ENCODE measurements at places on chromosomes 4 and X.

DNA sequence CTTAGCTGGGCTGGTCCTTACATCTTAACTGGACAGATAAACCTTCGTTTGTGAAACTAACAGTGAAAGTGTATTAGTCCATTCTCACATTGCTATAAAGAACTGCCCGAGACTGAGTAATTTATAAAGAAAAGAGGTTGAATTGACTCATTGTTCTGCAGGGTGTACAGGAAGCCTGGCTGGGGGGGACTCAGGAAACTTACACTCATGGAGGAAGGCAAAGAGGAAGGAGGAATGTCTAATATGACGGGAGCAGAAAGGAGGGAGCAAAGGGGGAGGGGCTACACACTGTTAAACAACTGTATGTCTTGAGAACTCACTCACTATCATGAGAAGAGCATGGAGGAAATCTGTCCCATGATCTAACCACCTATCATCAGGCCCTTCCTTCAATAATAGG lies 1566.5 kb upstream of the PCDH7 start:
- DNase-seq, result no peak

GRCh38 chrX:39427906-39428305 lies 626.6 kb downstream of the MID1IP1 start:
- no peak for DNase-seq

DNA sequence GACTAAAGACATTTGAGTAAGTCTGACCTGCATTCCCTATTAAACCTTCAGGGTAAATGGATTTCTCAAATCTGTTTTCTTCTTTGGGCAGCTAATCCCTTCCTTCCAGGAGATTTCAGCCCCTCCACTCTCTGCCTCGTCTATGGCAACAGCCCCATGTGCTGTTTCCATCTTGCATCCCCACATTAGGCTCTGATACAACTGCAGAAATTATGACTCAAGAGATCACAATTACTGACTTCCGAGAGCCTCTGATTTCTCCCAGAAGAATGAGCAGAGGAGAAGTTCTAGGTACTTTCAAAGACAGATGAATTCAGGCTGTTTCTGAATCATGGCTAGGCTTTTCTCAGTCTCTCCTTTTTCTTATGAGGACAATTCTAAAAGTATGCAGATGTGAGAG lies 38.7 kb downstream of the RAI2 start:
- DNase-seq, result no peak

GRCh38 chr4:7499661-7500060 lies 64.9 kb upstream of the PSAPL1 start:
- no peak for DNase-seq

- DNase-seq, result no peak
These were observed 206.8 kb downstream of the SMARCA1 start for GRCh38 chrX:129316461-129316860.

DNA sequence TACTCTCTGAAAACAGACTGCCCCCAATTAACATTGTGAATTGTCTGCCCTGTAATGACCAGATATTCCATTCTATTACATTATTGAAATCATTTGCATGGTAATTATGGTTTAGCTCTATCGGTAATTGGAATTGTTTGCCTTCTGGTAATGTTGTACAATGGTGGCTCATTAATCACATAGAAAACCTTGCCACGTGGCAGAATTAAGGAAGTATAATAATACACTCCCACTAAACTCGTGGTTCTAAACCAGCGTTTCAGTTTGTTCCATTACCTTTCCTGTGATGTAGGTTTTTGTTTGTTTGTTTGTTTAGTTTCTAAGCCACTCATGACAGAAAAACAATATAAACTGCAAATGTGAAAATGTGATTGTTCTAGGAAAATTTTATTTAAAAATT lies 45.1 kb upstream of the TAPT1 start:
- DNase-seq, result no peak

DNA sequence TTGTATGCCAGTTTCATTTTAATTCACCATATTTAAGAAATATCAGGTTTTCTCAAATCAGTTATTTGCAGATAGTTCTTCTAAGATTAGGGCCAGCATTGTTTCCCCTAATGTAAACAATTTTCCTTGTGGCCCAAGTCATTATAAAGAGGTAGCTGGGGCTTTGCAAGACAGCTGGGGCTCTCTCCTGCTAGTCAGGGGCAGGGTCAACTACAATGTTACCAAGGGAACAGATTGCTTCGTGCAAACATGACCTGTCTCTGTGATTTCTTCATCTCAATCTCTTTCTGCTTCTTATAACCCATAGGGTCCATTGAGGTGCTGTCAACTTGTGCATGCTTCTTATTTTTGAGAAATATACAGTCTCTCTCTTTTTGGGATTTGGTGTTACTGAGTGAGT lies 12.1 kb downstream of the ARMCX6 start:
- DNase-seq, result no peak
